HFFc6 (cell line): ENCODE measurements at places on chromosomes 7 and 10.

DNA sequence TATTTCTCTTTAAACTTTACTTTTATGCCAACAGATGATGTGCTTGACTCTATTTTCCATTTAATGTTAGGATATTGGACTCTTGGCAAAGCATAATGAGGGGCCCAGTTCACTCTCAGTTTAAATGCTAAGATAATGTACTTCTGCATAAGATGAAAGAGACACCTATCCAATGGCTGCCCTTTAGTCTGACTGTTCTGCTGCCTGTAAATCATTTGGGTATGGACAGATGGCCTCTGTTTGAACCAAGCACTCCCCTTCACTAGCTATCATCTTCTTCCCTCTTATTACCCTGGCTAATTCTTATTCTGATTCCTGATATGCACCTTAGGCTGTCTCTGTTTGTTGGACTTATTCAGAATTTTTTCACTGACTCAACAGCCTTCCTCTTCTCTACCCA is 72.1 kb downstream of the SEM1 start:
- DNase-seq = no peak

GRCh38 chr10:3287572-3288445 is 115.2 kb upstream of the PITRM1 start:
- no peak for DNase-seq

DNA sequence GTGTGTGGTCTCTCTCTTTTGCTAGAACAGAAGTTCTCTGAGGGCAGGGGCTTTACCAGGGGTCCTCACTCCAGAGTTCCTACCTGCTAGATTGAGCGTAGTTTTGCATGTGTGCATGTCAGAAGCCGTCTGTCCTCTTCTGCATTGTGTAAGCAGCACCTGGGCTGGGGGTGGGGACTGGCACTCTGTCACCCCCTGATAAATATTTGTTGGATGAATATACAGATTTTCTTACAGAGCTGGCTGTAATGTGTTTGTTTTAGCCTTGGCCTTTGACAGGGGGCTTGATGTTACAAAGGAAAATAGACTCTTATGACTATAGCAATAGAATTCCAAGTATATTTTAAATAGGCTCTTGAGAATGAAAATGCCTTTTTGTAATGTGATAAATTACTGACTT is 46.6 kb downstream of the WDR37 start:
- DNase-seq = no peak

GRCh38 chr7:46059308-46060020 is 138.4 kb upstream of the IGFBP3 start:
- DNase-seq = no peak

- DNase-seq = no peak
Observed at GRCh38 chr7:18831419-18831818, 286.0 kb downstream of the TWIST1 start.

DNA sequence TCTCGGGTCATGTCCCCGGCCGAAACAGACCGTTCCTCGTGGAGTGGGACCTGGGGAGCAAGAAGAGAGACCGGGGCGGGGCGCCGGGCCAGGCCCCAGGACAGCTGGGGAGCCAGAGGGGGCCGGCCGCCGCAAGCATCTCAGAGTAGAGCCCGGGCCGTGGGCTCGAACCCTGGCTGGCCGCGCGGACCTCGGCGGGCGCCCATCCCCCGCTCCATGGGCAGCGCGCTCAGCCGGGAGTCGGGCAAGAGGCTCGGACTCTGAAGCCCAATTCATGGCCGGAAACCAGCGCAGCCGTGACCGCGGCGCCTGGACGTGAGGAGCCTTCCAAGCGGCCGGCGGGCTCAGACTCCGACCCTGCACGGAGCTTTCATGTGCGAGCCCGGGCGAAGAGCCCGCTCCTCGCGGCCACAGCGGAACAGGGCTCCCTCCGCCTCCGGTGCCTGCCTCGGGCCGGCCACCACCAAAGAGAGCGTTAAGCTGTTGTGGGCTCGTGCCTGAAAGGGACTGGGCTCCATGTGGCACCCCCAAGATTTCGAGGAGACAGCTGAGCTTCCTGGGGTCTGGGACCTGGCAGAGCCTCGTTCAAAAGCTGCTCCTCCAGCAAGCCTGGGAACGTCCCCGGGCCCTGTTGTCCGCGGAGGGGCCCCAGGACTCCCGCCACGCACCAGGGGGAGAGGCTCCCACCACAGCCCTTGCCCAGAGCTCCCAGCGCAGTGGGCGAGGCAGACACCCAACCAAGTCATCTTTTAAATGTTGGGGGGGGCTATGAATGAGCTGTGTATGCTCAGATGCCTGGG is 757 bp upstream of the GRID1 start:
- DNase-seq = no peak
